ENCODE measurements at places on chromosomes 3 and 15.

DNA sequence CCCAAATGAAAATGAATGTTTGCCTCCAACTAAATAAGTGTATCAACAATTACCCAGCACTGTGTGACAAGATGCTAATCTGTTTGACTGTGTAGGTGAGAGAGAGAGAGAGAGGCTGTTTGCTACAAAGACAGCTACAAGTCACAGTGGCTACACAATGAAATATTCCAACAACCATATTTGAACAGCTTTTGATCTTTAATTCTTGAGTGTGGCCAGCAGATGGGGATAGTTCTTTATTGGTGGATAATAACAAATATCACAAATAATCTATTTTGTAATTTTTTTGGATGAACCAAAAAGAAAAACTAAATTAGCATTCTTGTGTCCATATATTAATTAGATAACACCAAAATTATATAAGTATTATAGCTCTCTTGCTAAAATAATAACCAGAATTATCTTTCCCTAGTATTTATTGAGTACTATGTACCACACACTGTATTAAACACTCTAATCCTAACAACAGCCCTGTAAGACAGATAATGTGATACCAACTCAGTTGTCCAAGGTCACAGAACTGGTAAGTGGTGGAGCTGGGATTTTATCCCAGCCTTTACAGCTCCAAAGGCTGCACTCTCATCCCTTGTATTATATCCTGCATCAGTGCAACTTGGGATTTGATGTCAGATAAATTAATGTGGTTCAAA is 61.9 kb upstream of the C3orf80 start:
- DNase-seq, result no peak

DNA sequence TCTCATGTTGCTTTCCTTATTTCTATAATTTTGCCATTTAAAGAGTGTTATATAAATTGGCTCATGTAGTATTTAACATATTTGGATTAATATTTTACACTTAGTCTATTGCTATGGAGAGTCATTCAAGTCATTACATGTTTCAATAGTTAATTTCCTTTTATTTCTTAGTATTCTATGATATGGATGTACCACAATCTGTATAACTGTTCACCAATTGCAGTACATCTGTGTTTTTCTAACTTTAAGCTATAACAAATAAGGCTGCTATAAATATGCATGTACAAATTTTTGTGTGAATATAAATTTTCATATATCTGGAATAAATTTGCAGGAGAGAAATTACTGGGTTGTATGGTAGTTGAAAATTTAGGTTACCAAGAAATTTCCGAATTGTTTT is 993.4 kb downstream of the NAALADL2 start:
- DNase-seq, result no peak

GRCh38 chr3:196969134-196969659 is 564 bp upstream of the PIGZ start:
- DNase-seq, result no peak

DNA sequence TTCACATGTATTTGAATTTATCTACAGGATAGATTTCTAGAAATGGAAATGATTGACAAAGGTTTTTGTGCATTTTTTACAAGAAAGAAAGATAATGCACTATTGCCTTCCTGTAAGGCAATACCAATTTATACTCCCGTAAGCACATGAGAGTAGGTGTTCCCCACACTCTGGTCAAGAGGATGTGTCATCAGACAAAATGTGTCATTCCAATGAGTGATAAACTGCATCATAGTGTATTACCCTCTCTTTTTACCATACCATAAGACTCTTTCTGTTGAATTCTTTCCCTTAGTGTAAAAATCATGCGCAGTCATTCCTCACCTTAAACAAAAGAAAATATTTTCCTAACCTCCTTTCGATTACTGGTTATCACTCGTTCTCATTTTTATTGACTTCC is 251.0 kb downstream of the ROBO1 start:
- DNase-seq, result no peak

DNA sequence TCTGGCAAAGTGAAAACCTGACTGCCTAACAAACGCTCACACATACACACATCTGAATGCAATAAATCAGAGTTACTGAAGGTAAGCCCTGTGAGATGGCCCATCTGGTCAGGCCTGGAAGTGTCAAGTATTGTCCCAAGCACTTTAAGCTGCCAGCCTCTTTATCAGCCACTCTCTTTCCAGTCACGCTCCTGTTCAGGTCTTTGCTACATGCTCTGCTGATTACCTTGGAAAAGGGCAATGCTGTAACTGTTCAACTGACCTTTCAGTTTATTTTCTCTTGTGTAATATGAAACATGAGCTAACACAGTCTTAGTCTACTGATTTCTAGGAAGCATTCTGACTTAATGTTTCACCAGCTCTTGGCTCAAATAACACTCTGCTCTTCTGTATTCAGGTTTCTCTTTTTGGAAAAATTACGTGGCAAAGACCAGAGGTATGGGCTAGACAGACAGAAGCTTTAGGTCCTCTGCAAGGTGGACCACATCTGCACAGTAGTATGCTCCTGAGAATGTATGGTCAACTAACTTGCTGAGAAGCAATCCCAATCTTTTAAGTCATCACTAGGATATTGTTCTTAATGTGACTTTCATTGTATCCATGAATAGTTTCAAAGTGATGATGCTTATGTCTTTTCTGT is 44.5 kb downstream of the GBE1 start:
- no peak for DNase-seq

GRCh38 chr3:179837374-179837773 is 184.5 kb downstream of the USP13 start:
- no peak for DNase-seq

- no peak for DNase-seq
These were observed 202.8 kb upstream of the MRPL3 start for GRCh38 chr3:131705558-131706051.

GRCh38 chr3:29478611-29479010 is 197.7 kb downstream of the RBMS3 start:
- peak; percentile 14 for DNase-seq

- DNase-seq, result no peak
These were observed 26.0 kb downstream of the XPC start for GRCh38 chr3:14152233-14152962.

GRCh38 chr3:139934613-139935015 is 371 bp upstream of the CLSTN2 start:
- peak; percentile 65 for DNase-seq

- DNase-seq, result no peak
These were observed 125.6 kb downstream of the FRMD5 start for GRCh38 chr15:44069489-44069888.

- no peak for DNase-seq
These were observed 319.1 kb upstream of the TBL1XR1 start for GRCh38 chr3:177516158-177517011.
